ENCODE measurements at places on chromosomes 16 and 17.

- no peak for DNase-seq
Measured at GRCh38 chr17:63741143-63741407, 524 bp downstream of the STRADA start.

- DNase-seq: peak; percentile 66
Measured at GRCh38 chr16:53098526-53099317, 43.9 kb downstream of the CHD9 start.

DNA sequence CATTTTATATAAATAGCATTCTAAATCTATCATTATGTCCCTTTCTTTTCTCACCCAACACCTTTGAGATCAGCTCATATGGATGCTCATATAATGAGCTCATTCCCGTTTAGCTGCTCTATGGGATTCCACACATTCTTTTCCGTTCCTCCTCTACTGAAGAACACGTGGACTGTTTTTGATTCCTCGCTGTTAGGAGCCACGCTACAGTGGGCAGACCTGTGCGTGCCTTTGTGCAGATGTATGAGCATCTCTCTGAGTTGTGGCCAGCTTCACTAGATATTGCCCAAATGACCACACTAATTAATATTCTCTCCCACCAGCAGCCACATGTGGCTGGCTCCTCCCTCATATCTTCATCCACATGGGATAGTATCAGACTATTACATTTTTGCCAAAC is 6.0 kb upstream of the TNFRSF13B start:
- DNase-seq: no peak

DNA sequence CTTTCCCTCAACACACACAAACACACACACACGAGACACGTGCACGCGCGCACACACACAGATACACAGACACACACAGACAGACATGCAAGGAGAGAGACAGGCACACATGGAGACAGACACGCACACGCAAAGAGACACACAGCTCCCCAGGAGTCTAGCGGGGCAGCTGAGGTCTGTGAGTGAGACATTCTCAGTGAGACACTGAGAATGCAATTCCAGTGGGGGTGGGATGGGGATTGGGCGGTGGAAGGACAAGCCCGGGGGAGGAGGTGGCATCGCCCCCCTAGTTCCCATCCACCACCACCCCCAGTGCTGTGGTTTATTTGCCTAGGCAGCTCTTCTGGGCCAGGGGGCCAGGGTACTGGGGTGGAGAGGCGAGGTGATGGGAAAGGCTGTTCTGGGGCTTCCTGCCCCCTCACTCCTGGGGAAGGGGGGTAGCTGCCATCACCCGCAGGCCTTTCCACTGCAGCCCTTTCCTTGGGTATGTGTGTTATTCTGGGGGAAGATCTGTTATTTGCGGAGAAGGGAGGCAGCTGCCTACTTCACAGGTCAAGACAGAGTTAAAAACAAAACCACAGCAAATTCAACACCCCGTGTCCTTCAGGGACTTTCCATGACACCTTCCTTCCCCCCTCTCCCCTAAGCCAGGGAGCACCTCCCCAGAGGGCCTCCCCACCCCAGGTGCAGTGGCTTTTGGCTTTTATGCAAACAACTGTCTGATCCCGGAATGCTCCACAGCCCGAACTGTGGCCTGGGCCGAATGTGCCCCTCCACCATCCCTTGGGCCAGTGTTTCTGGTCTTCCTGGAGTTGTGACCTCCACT is 18.0 kb downstream of the GRB7 start:
- DNase-seq: peak; percentile 22

DNA sequence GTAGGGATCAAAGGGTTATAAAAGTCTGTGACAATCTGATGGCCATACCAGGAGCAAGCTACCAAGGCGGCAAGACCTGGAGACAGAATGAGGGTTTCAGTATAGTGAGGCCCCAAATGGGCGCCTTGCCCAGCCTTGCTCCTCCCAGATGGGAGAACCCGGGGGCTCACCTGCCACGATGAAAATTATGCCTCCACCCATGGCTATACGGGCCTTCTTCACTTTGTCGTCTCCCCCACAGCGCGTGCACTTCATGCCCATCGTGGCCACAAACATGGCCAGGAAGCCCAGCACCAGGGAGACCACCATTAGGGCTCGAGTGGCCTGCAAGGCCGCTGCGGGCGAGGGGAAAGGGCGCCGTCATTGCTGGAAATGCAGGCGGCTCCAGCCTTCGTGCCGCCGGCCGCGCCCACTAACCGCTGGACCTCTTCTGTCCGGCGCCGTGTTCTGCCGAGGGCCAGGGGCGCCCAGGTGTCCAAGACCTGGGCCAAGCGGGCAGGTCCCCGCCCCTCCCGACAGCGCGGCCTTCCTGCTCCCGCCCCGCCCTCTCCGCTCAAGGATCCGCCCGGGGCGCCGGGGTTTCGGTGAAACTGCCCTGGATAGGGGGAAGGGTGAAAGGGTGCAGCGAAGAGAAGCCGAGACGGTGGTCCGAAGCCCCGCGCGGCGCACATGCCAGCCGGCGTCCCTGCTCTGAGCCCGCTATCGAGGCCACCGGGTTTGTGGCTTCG is 1.5 kb downstream of the CLDN7 start:
- peak; percentile 58 for DNase-seq

Measured in hematopoietic multipotent progenitor cell treated with erythropoietin and hydrocortisone succinate and interleukin-3 and kit ligand, for 8 days (in vitro differentiated cells).